ENCODE measurements at places on chromosomes 6 and 20.

DNA sequence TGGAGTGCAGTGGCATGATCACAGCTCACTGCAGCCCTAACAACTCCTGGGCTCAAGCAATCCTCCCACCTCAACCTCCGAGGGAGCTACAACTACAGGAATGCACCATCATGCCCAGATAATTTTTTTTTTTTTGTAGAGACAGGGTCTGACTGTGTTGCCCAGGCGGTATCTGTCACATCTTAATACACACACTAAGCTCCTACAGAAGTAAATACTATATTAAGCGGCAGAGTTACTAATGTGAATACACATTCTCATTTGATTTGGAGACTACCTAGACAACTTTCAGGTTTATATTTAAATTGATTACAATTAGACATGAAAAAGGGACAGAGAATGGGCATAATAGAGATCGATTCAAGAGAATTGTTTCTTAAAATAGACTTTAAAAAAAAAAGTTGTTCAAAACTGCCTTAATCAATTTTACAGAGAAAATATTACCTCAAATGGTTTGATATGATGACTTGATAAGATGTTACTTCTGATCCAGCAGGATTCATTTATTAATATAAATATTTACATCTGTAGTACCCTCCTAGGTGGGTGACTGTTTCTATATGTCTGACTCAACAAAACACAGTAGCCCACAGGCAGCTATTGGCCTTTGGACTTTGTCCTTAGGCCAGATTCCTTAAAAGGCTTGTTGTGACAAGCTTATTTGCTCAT lies 7.1 kb upstream of the LOC128125822 start:
- DNase-seq: no peak

DNA sequence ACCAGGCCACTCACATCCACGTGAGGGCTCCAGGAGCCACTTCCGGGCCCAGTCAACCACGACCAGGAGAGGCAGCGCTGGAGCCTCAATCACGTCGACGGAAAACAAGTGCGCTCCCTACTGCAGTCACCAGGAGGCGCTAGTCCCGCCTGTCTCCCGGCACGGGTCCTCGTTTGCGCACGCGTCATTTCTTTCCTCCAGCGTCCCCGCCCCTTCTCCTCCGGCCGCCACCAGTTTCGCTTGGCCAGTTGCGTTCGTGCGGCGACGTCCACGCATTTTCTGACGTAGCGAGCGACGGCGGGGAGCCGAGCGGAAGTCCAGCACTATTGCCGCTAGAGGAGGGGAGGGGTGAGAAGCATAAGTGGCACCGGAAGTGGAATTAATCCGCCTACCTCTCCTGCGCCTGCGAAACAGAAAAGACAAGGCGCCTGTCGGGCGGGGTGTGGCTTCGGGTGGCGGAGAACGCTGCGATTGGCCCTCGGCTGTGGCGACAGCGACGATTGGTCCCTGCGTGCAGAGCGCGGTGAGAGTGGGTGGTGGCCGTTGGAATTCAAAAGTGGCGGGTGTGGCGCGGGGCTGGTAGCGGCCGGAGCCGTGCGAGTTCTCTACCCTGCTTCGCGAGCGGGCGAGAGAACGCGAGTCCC lies at the start of gene KIFC1:
TSS of gene KIFC1 (plus strand) at position 546 of the 644 bp plus-strand sequence. CDS start 163 bp downstream, outside the sequence.
- DNase-seq: peak; percentile 98

GRCh38 chr6:28695715-28696114 lies 170.0 kb downstream of the GPX5 start:
- no peak for DNase-seq

DNA sequence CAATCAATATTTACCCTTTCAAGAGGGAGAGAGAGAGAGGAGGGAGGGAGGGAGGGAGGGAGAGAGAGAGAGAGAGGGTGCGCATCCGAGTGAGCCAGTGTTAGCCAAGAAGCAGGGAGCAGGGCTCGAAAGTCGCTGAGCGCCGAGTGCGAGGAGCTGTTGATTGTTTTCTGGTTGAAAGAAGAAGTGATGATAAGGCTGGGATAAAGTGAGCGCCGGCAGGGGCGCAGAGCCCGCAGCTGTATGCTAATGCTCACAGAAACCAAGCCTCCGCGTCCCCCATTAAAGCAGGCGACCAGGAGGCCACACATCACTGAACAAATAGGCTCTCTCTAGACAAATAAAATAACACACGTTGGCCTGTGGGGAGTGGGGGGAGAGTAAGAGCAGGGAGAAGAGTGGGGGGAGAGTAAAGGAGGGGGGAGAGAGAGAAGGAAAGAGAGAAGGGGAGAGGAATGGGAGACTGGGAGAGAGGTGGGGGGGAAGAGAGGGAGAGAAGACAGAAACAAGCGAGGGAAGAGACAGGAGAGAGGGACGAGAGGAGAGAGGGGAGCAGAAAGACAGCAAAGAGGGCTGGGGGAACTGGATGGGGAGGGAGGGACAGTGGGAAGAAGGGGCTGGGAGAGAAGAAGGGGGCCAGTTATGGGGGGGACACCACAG lies 5.0 kb upstream of the INSM1 start:
- DNase-seq: no peak

DNA sequence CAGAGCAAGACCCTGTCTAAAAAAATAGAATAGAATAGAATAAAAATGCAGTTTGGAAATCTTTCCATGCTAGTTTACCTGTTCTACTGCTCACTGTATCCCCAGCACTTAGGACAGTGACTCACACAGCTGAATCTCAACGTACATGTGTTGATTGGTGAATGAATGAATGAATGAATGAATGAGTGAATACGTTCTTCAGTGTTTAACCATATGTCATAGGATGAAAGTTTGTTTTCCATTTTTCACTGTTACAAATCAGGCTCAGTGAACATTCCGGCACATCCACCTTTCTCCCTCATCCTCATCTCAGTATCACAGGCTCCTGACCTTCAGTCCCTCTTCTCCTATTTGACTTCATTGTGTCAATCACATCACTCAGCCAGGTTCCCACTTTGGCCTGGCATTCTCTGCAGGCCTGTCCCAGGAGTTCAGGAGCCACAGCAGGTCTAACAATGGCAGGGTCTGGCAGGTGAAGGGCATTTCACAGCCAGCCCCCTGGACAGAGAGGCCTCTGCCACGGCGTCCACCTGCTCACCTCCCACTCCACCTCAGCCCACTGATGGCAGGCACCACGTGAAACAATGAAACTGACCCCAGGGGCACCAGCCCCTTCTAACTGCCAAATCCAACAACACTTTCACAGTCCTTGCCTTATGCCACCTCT lies 7.9 kb downstream of the ZC3H12D start:
- no peak for DNase-seq

GRCh38 chr6:113110211-113110610 lies 746.9 kb upstream of the MARCKS start:
- DNase-seq: no peak

DNA sequence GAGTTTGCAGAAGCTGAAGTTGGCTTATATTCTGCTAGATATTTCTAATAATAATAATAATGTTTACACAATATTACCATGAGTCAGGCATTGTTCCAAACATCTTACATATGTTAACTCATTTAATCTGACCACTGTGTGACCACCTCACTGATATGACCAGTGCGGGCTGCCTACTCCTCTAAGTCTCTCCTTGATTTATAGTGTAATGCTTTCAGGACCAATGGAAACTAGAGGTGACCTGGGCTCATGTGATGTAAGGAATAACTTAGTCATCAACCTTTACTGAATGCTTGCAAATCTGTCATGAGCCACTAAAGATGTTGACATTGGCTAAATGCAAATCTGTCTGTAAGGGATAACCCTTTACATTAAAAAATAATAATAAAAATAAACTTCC lies 51.1 kb upstream of the GPR6 start:
- DNase-seq: no peak

DNA sequence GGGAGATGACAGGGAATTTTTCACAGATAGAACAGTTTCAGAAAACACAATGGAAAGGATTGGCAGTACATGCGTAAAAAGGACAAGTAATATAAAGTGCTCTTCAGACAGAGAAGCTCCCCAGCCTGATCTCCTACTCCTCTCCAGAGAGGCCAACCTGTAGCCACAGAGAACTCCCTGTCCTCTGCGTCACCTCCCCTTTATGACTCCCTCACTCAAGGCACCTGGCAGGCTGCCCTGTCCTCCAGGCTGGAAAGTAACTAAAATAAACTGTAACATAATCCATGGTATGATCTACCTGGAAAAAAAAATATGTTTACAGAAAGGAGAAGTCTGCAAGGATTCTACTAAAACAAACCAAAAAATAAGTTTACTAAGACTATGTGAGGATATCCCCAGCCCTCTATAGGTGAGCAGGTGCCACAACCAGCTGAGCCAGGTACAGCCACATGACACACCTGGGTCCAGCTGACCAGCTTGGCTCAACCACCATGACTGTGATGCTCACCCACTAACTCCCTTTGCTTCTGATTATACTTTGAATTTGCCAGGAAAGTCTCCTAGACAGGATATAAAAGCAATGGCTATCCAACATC lies 29.2 kb downstream of the MBOAT1 start:
- no peak for DNase-seq

GRCh38 chr6:74447013-74447412 lies 751.0 kb downstream of the CD109 start:
- DNase-seq: peak; percentile 27

- DNase-seq: no peak
Measured at GRCh38 chr20:7689151-7689550, 251.1 kb downstream of the HAO1 start.

DNA sequence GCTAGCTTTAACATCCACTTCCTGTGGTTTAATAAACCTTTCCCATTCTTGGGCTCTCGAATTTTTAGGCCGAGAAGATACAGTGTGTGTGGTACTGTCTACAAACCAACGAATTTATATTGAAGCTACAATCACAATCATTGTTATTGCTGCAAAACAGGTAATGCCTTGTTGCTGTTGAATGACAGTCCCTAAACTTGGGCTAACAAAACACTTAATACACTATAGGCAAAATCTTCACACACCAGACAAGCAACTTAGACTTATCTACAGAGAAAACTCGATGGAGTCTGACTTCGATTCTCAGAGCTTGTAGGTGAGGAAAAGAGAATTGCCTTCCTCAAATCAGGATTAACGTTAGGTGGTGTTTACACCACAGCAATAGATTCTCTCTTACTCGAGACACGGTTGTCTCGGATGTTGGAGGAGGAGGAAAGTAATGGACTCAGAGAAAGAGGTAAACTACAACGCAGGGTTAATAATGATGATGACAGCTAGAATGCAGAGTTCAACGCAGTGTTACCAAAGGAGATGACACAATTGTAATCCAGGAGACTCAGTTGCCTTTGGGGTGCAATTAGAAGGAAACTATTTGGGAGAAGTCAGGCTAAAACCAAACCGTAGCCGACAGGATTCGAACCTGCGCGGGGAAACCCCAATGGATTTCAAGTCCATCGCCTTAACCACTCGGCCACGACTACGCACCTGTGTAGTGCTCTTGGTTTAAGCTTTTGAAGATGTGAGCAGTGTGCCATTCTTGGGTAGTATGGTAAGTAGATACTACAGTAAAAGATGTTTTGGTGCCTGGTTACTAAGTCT lies 32.5 kb upstream of the ZNF184 start:
- peak; percentile 17 for DNase-seq

- DNase-seq: peak; percentile 45
Measured at GRCh38 chr6:80519811-80520594, 413.5 kb downstream of the BCKDHB start.

DNA sequence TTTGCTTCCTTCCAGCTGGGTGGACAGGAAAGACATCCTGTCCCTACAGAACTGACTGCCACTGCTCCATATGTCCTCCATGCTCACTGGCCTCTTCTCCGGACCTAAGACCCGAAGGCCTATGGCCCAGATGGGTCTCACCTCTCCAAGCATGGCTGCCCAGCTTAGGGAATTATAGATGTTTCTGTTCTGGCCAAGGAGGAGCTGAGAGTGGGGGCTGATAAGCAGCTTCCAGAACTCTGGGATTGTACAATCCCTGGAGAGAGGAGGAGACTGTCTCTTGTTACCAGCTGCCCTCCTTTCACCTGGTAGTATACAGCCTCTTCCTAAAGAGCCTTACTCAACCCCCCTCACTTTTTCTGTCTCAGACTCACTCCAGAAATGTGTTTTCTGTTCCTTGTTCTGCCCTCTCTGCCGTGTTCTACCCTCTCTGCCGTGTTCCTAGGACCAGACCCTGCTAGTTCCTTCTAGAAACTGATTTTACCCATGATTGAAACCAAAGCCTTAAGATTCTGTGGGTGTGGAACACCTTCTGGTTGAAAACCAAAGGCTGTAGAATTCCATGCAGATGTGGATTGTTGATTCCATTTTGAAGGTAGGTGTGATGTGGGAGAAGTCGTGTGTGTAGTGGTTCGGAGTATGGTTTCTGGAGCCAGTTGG lies 28.7 kb downstream of the ANKS1A start:
- no peak for DNase-seq

- no peak for DNase-seq
Measured at GRCh38 chr6:122452509-122452908, 19.1 kb downstream of the SERINC1 start.

DNA sequence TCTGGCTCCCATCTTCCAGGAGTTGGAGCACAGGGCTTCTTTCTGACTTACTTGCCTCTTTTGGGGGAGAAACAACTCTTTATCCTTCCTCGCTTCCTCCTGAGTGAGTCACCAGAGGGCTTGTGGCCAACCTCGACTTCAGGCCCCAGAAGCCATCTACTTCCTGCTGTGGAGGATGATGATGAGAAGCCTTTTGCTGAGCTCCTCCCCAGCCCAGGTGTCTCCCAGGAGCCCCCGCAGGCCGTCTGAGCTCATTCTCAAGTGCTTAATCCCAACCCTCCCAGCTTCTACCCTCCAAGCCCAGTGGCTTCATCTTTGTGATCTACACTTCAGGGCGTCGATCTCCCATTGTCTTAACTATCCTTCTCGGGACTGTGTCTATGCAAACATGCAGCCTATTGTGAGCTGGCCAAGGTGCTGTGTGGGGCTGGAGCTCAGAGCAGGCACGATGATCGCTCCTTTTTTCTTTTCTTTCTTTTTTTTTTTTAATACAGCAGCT lies 27.9 kb downstream of the SDCBP2 start:
- peak; percentile 73 for DNase-seq

DNA sequence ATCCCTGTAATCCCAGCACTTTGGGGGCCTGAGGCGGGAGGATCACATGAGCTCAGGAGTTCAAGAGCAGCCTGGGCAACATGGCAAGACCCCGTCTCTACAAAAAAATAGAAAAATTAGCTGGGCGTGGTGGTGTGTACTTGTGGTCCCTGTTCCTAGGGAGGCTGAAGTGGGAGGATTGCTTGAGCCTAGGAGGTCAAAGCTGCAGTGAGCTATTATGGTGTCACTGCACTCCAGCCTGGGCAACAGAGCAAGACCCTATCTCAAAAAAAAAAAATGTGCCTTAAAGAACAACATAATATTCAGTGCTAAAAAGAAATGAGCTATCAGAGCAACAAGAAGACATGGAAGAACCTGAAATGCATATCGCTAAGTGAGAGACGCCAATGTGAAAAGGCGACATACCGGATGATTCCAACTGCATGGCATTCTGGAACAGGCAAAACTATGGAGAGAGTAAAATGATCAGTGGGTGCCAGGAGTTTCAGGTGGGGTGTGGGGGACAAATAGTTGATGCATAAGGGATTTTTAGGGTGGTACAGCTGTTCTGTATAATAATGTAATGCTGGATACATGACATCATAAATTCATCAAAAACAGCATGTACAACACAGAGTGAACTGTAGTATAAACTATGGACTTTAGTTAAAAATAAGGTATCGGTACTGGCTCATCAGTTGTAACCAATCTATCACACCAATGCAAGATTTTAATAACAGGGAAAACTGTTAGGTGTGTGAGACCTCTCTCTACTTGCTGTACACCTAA lies 80.8 kb downstream of the GMPR start:
- DNase-seq: no peak
